ENCODE measurements at places on chromosomes 5 and 9. TPM values are rescaled to one million over a fixed set of nuclear protein-coding genes. Genes with fewer than 3 reads are reported as not detected.

SAXO1 gene
- total RNA-seq = under 0.01 TPM

SLC6A18 gene
- not detected for total RNA-seq

IL33 gene
- total RNA-seq = 180 TPM

ZNF300 gene
- total RNA-seq = 4.9 TPM

HK3 gene
- not detected for total RNA-seq

PDZD2 gene
- 0.19 TPM for total RNA-seq

KDM4C gene
- 30.3 TPM for total RNA-seq

HRCT1 gene
- total RNA-seq = 2.2 TPM

LCN9 gene
- not detected for total RNA-seq

FGF1 gene
- total RNA-seq = 8.5 TPM

FAT2 gene
- under 0.01 TPM for total RNA-seq

KYAT1 gene
- 10.3 TPM for total RNA-seq

PCDHGC3 gene
- total RNA-seq = 83.4 TPM

PHF24 gene
- 0.13 TPM for total RNA-seq

TNC gene
- total RNA-seq = 48.6 TPM

CDKN2A gene
- total RNA-seq = 10.7 TPM

FBP1 gene
- not detected for total RNA-seq

SIMC1 gene
- 3.0 TPM for total RNA-seq

MYMK gene
- not detected for total RNA-seq

MEIKIN gene
- total RNA-seq = 0.06 TPM

PCDHGB3 gene
- 8.4 TPM for total RNA-seq

BASP1 gene
- total RNA-seq = 93.8 TPM

SKP2 gene
- 12.4 TPM for total RNA-seq

Measured in aortic smooth muscle cell (primary cell).